B cell (primary cell): ENCODE measurements at places on chromosomes 5 and 9. TPM values are rescaled to one million over a fixed set of nuclear protein-coding genes. Genes with fewer than 3 reads are reported as not detected.
A peak's percentile ranks its signal among the peaks of the same experiment; 100 is the strongest.

- no peak for DNase-seq
These were observed 477.8 kb downstream of the CCDC171 start for GRCh38 chr9:16030528-16031185.

DNA sequence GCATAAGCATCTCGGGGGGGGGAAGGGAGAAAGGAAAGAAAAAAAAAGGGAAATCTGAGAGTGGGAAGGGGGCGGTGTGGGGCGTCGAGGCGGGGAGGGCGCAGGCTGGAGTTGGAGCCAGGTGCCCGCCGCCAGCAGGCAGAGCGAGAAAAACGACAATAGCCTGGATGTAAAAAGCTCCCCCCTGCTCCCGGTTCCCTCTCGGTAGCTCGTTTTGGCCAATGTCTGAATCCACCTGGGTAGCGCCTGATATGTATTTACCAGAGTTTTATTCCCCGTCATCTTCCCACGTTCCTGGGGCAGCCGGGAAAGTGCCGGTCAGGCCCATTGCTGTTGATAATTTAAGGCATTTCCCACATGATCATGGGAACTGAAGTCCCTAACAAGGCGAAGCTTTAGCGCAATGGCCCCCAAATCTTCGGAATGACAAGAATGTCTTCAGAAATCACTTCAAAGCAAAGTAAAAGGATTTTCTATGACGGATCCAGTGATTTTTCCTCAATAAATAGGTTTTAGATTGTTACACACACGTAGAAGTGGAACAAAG is 3.0 kb upstream of the OTP start:
- DNase-seq = peak; percentile 36

- DNase-seq = no peak
These were observed 60.1 kb downstream of the PDE4D start for GRCh38 chr5:59833448-59833847.

- DNase-seq = no peak
These were observed 5.7 kb upstream of the GAPVD1 start for GRCh38 chr9:125255781-125256391.

GRCh38 chr9:34087370-34087769 is 38.7 kb upstream of the UBAP2 start:
- DNase-seq = no peak

DNA sequence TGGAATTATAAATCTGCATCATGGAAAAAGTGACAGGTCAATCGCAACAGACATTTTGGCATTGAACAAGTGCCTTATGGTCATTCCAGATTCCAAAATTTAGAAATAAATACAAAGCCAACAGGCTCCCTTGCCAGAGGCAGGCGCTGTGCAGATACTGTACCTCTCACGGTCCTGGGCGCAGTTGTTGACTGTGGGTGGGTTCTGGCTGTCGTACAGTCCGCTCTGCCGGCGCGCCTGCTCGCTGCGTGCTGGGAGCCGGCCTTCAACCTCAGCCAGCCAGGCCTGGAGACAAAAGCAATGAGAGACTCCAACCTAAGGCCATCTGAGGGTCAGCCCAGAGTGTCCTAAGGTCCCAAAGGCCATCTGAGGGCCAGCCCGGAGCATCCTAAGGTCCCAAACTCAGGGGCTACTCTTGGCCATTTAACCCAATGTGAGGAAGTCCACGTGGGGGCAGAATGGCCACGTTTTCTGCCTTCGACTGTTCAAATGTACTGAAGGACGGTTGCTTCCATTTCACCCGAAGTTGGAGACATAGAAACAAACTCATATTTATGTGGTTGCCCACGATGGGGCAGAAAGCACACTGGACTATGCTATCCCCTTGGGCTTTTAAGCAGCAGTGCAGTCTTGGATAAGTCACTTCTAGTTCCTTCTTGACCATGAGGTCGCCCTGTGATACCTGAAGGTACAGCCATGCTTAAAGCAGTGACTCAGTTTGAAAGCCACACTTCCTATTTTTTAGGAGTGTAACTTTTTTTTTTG is 65.2 kb downstream of the USP20 start:
- peak; percentile 67 for DNase-seq

GRCh38 chr5:79242242-79243039 is 6.5 kb downstream of the JMY start:
- no peak for DNase-seq

DNA sequence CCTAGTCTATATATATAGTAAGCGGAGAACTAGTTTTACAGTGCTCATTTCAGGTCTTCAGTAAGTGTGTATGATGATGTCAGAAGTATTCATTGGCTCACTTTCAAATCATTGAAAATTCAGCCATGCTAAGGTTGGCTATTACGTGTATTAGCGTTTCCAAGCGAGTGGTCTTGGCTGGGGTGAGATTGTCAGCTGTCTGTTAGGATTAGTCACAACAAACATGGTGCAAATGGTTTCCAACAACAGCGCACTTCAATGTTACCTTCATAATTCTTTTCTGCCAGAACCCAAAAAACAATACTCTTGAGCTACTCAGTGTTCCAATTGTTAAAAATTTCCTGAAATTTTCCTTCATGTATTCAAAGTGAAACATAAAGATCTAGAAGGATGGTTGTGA is 283.0 kb downstream of the AOPEP start:
- no peak for DNase-seq

DNA sequence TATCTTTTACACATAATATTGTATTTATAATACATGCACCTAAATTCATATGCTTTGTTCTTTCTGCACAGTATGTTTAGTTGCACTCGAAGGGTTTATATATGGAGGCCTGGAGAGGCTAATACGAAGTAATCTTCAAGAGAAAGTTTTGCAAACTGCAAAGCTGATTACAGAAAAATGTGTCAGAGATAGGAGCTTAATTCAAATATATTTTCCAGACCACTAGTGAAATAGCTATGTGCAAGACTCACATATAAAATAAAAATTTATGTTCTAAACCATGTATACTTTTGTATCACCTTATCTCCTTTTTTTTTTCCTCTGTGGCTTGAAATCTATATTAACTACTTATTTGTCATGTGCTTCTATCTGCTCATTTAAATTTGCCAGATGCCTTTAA is 313.8 kb downstream of the EFNA5 start:
- DNase-seq = no peak

DNA sequence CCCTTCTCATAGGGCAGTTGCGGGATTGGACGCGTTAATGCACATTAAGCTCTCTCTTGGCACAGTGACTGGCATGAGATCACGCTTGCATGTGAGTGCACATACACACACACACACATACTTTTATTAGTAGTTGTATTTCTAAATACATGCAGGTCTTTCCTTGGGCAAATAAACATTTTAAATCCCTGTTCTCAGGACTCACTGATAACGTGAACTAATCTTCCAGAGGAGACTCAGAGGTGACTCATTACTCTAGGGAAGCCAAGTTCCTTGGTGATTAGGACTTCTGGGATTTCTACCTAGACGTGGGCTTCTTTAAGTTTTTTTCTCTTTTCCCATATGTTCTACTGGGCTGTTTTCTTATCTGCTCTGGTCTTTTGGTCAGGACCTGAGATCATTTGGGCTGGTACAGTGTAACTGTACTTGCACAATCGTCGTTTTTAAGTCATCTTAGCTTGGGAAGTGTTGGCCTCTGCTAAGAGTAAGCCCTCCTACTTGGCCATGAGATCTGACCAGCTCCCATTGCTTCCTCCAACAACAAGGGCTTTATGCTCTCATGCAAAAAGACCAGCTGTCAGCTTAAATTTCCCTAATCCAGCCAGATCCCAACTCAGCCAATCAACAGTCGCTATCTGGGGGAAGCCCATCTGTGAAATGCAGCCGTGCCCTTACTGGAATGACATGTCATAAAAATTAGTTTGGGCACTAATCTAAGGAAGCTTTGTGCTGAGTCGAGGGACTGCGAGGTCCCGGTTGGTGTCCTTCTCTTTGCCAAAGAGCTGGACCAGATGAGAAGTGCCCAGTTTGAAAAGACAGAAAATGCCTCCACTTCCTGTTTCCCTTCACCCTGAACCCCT is 176.4 kb upstream of the ANKRD55 start:
- DNase-seq = no peak

DNA sequence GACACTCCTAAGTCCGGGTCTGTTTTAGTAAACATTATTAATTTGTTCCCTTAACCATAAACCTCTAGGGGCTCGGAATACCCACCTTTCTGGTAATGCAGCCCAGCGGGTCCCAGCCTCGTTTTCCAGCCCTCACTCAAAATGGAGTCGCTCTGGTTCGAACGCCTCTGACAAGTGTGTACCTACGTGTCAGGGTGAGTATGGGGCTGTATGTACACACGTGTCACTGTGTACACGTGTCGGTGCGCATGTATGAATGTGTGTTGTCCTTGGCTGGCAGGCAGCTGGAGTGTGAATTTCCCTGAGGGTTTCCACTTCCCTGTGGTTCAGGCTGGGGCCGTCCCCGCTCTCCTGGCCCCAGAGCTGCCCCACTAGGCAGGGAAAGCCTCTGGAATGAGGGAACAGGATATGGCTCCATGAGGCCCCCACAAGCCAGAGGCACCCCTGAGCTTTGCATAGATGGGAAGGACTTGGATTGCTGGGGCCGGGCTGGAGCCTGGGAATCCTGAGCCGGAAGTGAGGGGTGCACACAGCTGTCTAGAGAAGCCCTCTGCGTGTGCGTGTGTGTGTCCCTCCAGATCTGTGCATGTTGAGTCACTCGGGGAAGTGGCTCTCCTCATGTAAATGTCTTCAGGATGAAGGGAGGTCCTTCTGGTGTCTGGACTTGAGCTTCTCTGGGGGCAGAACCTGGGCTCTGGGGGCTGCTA is 160.8 kb upstream of the IER5L start:
- DNase-seq = no peak

- DNase-seq = no peak
These were observed 7.2 kb upstream of the DUSP1 start for GRCh38 chr5:172777881-172778814.

GRCh38 chr5:75663579-75664284 is 52.5 kb downstream of the ANKDD1B start:
- DNase-seq = no peak

DNA sequence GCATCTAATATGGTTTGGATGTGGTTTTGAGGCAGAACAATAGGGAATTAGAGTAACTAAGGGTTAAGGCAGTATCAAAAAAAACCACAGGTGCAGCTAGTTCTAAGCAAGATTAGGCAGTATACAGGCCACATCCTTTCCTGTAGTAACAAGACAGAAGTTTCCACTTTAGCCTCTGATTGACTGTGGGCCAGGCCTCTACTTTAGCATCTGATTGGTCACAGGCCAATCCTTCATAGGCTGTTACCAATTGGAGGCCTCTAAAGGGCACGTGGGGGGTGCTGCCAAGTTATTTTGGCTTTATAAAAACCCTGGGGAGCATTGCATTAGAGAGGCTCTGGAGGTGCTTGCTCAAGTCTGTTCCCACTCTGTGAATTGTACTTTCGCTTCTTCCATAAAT is 144.1 kb upstream of the ST8SIA4 start:
- DNase-seq = no peak

DNA sequence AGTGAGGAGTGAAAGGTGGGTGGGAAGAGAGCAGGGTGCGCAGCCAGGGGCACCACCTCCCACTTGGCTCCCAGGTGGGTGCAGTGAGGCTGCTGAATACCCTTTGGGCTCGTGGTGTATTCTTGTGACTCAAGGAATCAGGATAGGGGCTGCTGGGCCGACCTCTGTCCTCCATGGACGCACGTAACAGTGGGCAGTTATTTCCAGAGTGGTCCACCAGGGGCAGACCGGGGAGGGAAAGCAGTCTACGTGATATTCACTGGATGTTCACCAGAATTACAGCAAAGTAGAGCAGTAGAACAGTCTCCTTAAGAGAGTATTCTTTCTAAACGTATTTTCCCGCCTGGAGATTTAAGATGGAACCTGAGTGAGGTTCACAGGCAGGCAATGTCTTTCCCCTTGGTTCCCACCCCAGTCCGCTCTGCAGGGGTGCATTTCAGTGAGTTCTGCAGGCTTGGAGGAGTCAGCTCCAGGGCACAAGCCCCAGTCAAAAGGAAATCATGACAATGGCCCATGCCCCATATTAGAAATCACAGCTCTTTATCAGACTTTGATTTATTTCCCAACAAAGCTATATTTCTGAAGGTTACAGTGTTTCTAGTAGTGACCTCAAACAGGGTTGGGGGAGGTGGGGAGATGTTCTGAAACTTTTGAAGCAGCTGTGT is 88.7 kb downstream of the SYK start:
- no peak for DNase-seq

DNA sequence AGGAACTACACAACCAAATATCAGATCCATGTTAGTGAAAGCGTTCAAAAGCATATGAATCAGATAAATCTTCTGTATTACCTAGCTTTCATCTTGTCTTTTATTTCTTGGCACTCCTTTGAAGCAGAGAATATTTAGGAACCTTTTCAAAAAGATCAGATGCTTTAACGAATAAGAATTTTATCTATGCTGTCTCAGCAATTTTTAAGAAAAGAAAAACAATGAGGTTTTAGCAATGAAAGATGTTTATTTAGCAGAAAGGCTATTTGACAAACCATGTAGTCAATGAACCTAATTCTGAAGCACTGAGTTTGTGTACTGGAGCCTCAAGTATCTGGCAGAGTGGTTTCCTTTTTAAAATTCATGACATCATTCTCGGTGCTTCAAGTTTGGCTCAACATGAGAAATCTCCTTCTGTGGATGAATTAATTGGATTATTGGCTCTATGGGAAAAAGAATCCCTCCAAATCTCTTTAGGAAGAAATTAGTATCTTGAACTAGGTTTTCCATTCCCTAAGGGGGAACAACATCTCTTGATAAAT is 534.7 kb downstream of the CAAP1 start:
- DNase-seq = no peak

- DNase-seq = no peak
These were observed 290.4 kb downstream of the CSNK1G3 start for GRCh38 chr5:123802298-123802951.

DNA sequence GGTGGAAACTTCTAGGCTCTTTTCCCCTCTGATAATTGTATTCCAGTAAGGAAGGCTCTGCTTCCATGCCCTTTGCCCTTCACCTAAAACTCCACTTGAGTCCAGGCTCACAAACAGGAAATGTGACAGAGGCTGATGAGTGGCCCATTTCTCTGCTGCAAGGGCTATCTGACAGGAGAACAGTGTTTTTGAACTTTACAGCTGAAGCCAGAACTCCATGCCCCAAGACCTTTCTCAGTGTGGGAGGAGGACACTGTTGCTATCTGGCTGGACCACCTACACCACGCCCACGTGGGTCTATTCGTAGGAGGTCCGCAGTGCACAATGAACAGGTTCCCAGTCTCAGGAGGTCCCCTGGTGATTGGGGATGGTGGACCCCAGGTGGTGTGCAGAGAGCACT is 13.6 kb downstream of the GGTA1 start:
- no peak for DNase-seq

Gene ADRA1B
- total RNA-seq = not detected in 2 replicates

Gene TXNDC8
- total RNA-seq = not detected in 2 replicates

Gene RLN2
- total RNA-seq = 1.0 and 3.5 TPM in 2 replicates

Gene HTR1A
- total RNA-seq = not detected in 2 replicates

Gene FAM163B
- total RNA-seq = not detected in 2 replicates

Gene POU5F2
- total RNA-seq = 4.6 and 6.4 TPM in 2 replicates

Gene UQCRQ
- 78.5 and 90.0 TPM in 2 replicates for total RNA-seq

Gene PCDHA4
- total RNA-seq = not detected in 2 replicates
